ENCODE measurements at places on chromosomes 2 and 18. TPM values are rescaled to one million over a fixed set of nuclear protein-coding genes. Genes with fewer than 3 reads are reported as not detected.

GRCh38 chr2:106126705-106127281, 67.3 kb downstream of the UXS1 start:
- no peak for DNase-seq
- no peak overlapping the region for H3K27ac ChIP-seq
- H3K36me3 ChIP-seq: peaks cover 31% of the 10 kb centered on the region
- no peaks in the 10 kb centered on the region for H3K27me3 ChIP-seq
- H3K4me3 ChIP-seq: no peak overlapping the region
- H3K4me1 ChIP-seq: no peaks in the 10 kb centered on the region

CTAGE1 gene
- total RNA-seq: not detected

DNA sequence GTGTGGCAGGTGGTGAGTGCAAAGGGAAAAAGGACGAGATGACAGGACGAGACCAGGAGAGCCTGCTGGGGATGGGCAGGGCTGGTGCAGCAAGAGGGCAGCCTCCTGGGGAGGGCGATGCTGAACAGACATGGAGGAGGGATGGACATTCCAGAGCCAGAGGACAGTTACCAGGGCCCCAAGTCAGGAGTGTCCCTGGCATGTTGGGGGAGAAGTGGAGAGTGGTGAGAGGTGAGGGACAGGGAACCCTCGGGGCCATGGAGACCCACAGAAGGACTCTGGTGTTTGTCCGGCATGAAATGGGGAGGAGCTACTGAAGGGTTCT, 19.0 kb downstream of the MTERF4 start:
- H3K4me1 ChIP-seq: peaks cover 10% of the 10 kb centered on the region
- no peak overlapping the region for H3K4me3 ChIP-seq
- DNase-seq: no peak
- H3K36me3 ChIP-seq: peaks cover 34% of the 10 kb centered on the region

CRYBA2 gene
- not detected for total RNA-seq

AQP12B gene
- total RNA-seq: not detected
